Lung (tissue), 17 donors: ENCODE measurements at places on chromosomes 2 and 18.
A peak's percentile ranks its signal among the peaks of the same experiment; 100 is the strongest.

- DNase-seq, result peak; percentile 47
Measured at GRCh38 chr2:152558158-152558984, 158.9 kb downstream of the PRPF40A start.

GRCh38 chr18:79947881-79948610 lies 3.4 kb downstream of the SLC66A2 start:
- DNase-seq, result no peak

GRCh38 chr2:144120487-144120886 lies 399.4 kb downstream of the ZEB2 start:
- DNase-seq, result no peak

- DNase-seq, result peak; percentile 11
Measured at GRCh38 chr2:192498747-192499146, 304.0 kb upstream of the TMEFF2 start.

GRCh38 chr2:13289310-13289709 lies 572.6 kb downstream of the TRIB2 start:
- DNase-seq, result no peak

- no peak for DNase-seq
Measured at GRCh38 chr2:10201201-10201600, 78.7 kb downstream of the RRM2 start.

DNA sequence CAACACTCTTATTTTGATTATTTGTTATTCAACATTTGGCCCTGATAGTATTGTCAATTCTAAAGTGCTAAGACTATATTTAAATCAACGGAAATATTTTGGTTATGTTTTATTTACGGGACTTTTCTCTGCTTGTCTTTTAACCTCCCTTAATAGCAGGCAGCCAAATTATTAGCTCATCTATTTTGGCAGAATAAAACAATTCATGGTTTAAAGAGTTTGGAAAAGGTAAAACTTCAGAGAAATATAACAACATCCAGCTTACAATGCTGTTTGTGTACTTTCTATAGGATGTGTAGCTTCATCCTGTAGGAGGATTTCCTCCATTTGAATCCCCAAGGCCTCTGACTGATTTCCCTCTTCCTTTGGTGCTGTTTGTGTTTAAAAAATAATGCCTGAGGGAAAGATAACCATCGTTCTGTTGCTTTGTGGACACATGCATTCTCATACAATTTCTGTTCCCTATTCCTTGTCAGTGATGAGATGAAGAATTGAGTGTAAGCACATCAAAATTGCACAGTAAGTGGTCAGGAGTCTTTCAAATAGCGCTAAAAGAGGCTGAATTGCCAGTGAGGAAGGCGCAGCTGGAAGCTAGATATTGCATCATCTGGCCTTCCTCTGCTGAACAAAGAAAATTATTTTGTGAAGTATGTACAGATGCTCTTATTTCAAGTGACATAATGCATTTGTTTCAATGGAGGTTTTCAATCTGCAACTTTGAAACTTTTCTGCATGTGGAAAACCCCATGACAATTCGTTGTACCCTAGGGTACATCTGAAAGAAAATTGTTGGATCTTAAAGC lies 80.3 kb downstream of the CD28 start:
- DNase-seq, result peak; percentile 84

- DNase-seq, result peak; percentile 74
Measured at GRCh38 chr2:219437141-219437540, 2.5 kb downstream of the SPEG start.

- DNase-seq, result no peak
Measured at GRCh38 chr18:39172695-39173421, 1607.3 kb upstream of the CELF4 start.

DNA sequence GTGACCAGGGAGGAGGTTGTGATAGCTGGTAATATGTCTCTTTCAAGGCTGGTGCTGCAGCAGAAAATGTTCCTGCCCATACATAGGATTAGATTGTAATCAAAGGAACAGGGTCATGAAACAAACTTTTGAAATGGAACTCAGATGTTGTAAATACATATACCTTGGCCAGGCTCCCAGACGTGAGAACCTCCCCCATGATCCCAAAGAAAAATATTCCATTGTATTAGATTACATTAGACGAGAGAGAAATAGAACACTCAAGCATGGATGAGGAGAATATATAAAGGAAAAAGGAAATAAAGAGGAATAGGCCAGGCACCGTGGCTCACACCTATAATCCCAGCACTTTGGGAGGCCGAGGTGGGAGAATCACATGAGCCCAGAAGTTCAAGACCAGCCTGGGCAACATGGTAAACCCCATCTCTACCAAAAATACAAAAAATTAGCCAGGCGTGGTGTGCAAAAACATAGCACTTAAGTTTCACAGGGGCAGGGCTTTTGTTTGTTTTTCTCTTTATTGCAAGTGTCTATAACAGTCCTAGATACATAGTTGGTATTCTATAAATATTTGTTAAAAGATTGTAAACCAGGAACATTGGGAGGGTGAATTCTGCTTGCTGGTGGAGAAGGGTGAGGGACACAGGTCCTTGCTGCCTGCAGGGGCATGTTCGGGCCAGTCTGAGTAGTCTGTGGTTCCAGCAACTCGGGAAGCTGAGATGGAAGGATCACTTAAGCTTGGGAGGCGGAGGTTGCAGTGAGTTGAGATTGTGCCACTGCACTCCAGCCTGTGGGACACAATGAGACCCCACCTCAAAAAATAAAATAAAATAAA lies 52.8 kb downstream of the RPL37A start:
- peak; percentile 42 for DNase-seq

GRCh38 chr2:100556746-100557145 lies 6.0 kb upstream of the PDCL3 start:
- no peak for DNase-seq

DNA sequence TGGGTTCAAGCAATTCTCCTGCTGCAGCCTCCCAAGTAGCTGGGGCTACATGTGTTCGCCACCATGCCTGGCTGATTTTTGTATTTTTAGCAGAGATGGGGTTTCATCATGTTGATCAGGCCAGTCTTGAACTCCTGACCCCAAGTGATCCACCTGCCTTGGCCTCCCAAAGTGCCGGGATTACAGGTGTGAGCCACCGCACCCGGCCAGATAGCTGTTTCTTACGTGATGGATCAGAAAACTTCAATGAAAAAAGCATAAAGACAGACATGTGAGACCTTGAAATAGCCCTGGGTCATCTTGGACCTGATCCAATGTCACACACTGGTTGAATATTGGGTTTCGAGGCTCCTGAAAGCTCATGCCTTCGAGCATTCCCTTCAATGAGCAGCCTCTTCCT lies 66.7 kb upstream of the RTN4 start:
- no peak for DNase-seq

GRCh38 chr2:64640153-64641044 lies 13.3 kb downstream of the SERTAD2 start:
- DNase-seq, result no peak

GRCh38 chr2:185813707-185814106 lies 75.1 kb downstream of the FSIP2 start:
- no peak for DNase-seq

DNA sequence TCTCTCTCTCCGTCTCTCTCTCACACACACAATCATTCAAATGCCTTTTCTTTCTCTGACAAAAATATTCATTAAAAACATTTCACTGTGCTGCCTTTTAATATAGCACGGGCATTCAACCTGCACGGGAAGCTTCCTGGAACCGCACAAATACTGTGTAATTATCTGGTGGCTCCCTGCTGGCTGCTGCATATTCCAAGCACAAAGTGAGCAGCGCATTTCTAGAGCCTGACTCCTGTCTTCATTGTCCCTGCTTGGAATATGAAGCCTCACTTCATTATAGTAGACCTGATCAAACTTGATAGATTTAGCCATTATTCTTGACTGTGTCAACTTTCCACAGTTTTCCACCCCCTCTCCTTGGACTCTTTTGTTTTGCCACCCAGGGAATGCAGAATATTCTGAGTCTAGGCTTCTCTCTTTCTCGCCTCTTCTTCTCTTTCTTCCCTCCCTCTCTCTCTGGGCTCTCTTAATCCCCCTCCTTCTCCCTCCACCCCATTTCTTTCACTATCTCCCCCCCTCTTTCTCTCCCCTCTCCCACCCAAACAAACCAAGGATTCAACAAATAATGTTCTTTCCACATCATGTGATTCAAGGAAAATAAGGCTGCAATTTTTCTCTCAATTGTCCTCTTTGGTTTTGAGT lies 672.1 kb upstream of the FANCL start:
- no peak for DNase-seq

GRCh38 chr2:220075835-220076234 lies 448.4 kb downstream of the SLC4A3 start:
- no peak for DNase-seq

- no peak for DNase-seq
Measured at GRCh38 chr2:152166633-152167032, 8.9 kb downstream of the STAM2 start.

DNA sequence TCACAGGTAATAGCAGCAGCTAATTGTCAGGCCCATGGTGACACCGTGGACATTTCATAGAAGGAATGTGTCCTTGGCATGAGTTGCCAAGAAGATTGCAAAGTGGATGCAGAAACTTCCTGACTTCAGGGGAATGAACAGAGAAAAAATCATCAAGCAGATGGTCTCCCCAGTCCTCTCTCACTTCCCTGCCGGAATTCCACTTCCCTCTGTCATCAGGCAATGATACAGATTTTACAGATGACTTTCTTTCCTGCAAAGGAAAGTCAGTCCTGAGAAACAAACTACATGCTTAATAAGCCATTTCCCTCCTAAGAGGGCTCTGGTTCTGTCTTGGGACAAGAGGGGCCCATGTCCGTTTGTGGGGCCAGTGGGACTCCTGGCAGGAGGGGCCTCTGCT lies 45.7 kb downstream of the KCNF1 start:
- DNase-seq, result no peak

- DNase-seq, result no peak
Measured at GRCh38 chr2:174835797-174836255, 71.6 kb upstream of the CHRNA1 start.

DNA sequence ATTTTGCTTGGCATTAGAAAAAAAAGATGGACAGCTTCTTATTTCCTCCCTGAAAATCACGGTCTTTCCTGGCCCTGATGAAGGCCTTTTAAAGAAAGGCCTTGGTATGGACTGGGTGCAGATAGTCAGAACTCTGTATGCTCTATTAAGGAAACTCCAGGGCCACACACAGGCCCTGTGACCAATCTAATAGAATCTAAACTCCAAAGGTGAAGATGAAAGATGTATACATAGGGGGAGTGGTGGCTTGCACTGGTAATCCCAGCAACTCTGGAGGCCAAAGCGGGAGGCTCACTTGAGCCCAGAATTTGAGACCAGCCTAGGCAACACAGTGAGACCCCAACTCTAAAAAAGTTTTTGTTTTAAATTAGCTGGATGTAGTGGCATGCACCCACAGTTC lies 37.3 kb downstream of the OXER1 start:
- DNase-seq, result no peak

GRCh38 chr18:61852496-61852895 lies 40.3 kb downstream of the RNF152 start:
- DNase-seq, result no peak

- no peak for DNase-seq
Measured at GRCh38 chr2:167054881-167055280, 166.6 kb downstream of the XIRP2 start.

DNA sequence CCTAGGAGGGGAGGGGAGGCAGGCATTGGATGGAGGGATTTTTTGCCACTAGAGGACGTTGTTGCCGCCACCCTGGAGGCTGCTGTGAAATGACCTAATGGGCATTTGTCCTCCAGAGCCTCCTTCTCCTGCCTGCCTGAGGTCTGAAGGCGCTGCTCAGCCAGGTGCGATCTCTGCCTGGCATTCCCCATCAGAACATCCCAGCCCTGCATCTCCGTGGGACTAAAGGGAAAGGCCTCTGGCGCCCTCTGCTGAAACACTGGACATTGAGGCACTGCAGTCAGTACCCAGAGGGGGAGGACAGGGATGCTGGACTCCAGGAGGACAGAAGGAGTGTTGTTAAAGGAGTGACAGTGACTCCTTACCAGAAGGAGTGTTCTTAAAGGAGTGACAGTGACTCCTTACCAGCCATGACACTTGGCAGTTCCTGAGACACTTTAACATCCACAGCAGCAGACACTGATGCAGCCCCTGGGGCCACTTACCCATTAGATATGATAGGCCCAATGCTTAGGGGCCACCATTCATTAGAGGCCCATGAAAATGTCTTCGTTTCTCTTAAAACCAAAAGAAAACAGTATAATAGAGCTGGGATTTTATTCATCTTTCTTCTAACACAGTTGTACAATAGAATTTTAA lies 17.0 kb downstream of the THNSL2 start:
- peak; percentile 50 for DNase-seq

- no peak for DNase-seq
Measured at GRCh38 chr2:20549144-20549543, 101.8 kb downstream of the HS1BP3 start.

DNA sequence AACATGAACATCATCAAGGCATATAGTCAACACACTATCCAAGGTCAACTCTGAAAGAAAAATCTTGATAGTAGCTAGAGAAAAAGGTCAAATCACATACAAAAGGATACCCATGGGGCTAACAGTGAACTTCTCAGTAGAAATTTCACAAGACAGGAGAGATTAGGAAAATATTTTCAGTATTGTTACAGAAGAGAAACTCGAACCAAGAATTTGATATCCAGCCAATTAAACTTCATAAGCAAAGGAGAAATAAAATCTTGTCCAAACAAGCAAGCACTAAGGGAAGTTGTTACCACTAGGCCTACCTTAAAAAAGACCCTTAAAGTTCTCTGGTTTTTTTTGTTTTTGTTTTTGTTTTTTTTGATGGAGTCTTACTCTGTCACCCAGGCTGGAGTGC lies 242.5 kb downstream of the EXOC6B start:
- no peak for DNase-seq

GRCh38 chr2:217279556-217279955 lies 419.7 kb upstream of the TNP1 start:
- no peak for DNase-seq

DNA sequence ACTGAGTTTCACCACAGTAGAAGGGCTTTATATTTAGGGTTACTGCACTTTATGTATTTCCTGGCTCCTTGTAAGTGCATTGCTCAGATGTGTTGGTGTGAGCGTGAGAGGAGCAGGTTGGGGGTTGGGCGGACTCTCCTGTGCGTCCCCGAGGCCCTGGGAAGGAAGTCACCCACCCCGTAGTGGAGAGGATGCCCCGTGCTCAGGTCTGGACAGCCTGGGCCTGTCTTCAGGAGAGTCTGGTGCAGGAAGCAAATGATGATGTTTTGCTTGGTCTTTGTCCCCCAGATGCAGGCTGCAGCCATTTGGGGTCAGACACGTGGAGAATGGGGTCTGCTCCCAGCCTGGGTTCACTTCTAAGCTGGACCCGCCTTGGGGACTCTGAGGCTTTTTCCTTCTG lies 182.8 kb downstream of the LDLRAD4 start:
- DNase-seq, result no peak

- DNase-seq, result no peak
Measured at GRCh38 chr2:174776223-174776622, 12.0 kb upstream of the CHRNA1 start.
